Amygdala (tissue), 56 donors: ENCODE measurements at places on chromosomes 3 and 15.
A peak's percentile ranks its signal among the peaks of the same experiment; 100 is the strongest.

DNA sequence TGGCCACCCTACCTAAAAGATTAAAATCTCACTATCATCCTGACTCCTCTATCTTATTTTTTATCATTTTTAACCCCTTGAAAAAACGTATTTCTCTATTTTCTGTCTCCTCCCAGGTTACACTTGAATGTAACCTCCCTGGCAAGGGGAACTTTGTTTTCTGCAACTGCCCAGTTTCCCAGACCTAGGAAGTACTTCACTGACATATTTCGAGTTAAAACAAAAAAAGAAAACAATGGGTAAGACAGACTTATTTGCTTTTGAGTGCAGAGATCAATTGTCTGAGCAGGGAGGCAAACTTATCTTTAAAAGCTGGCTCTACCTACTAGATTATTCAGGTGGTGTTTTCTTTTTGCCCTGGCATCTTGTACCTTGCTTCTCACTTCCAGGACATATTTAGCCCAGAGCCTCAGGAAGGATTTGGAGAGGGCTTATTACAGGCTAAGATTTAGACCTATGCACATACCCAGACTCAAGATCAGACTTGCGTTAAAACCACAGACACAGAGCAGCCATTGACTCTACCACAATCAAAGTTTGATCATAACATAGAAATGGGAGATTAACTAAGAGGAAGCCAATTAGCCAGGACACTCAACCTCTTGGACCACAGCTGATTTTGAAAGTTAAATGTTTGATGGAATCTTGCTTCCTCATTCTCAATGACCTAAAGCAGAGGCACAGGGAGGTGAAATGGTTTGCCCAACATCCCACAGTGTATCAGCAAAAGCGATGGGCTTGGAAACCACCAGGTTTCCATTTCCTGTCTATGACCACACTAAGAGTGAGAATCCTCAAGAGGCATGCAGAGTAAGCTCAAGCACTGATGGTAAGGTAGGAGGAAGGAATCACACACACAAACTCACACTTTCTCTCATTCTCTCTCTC is 169.5 kb upstream of the THBS1 start:
- no peak for DNase-seq

GRCh38 chr15:47484997-47485396 is 232.3 kb upstream of the SEMA6D start:
- DNase-seq = no peak

GRCh38 chr15:77966540-77967234 is 110.8 kb downstream of the TBC1D2B start:
- peak; percentile 16 for DNase-seq

DNA sequence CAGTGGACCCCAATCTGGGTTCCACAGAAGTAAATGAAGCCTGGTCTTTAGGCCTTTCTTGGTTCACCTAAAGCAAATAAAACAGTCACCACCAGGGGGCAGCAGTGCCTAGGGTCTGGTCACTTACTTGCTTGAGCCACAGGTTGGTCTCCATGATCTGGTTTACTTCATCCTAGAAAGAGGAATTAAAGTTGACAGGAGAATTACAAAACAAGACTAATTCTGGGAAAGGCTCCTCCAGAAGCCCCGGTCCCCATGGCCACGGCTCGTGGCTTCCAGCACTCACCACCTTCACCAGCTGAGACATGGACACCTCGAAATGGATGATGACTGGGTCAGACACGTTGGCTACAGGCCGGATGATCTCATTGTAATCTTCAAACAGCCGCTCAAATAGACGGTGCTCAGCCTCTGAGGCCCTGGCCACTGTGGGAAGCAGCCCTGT is 2.3 kb downstream of the CHRNA3 start:
- DNase-seq = peak; percentile 12

GRCh38 chr3:139934613-139935015 is 371 bp upstream of the CLSTN2 start:
- DNase-seq = no peak

GRCh38 chr3:136250903-136251460 is 842 bp downstream of the PCCB start:
- peak; percentile 73 for DNase-seq

DNA sequence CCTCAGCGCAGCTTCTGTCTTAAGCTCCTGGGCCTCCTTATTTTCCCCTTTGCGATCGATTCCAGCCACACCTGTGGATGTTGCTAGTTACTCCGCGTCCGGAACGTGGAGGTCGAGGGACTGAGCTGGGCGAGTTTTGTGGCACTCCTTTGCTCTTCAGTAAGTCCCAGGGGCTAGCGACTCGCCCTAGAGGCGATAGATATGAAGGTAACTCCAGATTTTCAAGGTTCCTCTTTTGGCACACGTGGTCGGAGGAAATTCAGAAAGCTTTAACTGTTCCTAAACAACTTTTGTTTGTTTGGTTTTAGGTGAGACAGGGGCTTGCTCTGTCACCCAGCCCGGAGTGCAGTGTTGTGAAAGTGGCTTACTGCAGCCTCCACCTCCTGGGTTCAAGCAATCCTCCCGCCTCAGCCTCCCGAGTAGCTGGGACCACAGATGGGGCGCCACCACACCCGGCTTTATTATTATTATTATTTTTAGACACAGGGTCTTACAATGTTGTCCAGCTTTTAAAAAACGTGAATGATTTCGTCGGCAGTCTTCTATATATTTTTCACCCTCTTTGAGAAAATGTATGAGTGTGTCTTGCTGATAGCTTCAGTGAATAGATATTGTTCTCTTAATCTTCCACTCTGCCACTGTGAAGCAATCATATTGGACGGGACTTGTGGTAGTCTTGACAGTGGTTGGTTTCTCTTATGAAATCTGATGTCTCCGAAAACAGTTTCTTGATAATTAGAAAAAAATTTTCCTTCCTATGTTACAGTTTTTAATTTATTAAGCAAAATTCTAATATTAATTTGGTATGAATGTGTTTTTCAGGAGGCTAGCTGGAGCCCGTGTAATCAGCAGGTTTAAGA is 785 bp downstream of the MFSD1 start:
- no peak for DNase-seq

- DNase-seq = no peak
Observed at GRCh38 chr15:91345736-91346135, 245.7 kb downstream of the SV2B start.

- DNase-seq = no peak
Observed at GRCh38 chr15:91061997-91062396, 38.1 kb upstream of the SV2B start.

DNA sequence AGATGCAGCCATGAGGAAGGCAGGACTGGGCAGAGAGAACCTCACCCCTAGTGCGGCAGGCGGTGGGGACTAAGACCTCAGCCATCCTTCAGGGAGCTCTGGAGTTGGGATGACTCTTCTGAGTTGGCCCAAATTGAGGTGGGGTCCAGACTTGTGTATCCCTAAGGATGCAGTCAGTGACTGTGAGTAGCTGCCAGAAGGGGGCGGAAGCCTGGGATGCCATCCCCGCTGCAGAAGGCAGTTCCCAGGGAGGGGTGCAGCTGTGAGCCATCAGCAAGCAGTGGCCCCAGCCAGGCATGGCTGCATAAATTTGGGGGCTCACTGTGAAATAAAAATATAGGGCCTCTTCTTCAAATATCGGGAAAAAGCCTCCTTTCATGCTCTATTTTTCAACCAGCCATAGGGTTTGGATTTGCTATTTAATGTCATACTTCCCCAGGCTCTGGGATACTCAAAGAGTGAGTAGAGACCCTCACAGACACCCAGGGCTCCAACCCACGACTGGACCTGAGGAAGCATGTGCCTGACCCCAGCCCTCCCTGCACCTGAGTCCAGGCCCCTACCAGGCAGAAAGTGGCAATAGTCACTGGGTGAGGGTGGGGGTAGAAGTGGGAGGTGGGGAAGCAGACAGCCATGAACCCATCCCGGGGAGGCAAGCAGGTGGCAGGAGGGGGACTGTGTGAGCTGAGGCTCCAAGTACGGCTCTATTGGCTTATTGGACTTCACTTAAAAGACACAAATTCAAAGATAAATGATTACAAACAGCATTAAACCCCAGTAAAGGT is 30.5 kb downstream of the GRK7 start:
- no peak for DNase-seq

DNA sequence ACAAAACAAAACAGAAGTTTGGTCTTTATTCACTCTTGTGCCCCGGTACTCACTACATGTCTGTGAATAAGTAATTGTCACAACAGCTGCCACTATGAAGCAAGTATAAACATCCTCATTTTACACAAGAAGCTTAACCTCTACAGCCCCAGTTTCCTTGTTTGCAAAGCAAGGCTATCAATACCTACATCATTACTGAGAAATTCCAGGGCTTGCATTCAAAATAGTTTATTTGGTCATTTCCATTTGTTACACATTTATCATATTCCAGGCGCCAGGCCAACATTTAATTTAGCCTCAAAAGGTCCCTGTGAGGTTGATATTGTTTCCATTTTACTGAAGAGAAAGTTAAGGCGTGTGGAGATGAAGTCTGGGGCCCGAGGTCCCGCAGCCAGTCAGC is 161.4 kb upstream of the LRTM1 start:
- no peak for DNase-seq

GRCh38 chr15:51266656-51267050 is 71.7 kb downstream of the CYP19A1 start:
- no peak for DNase-seq

GRCh38 chr3:59456852-59457485 is 407.1 kb upstream of the CFAP20DC start:
- DNase-seq = no peak

GRCh38 chr15:94761574-94761973 is 530.2 kb downstream of the MCTP2 start:
- no peak for DNase-seq

GRCh38 chr3:42535981-42536784 is 33.7 kb downstream of the VIPR1 start:
- no peak for DNase-seq

- no peak for DNase-seq
Observed at GRCh38 chr3:4083225-4084015, 219.7 kb upstream of the SETMAR start.

GRCh38 chr3:149801195-149801594 is 8.8 kb upstream of the ANKUB1 start:
- DNase-seq = no peak

GRCh38 chr3:46811615-46812236 is 51.5 kb downstream of the MYL3 start:
- no peak for DNase-seq

GRCh38 chr3:37441689-37442088 is 267.3 kb upstream of the LRRFIP2 start:
- DNase-seq = no peak

DNA sequence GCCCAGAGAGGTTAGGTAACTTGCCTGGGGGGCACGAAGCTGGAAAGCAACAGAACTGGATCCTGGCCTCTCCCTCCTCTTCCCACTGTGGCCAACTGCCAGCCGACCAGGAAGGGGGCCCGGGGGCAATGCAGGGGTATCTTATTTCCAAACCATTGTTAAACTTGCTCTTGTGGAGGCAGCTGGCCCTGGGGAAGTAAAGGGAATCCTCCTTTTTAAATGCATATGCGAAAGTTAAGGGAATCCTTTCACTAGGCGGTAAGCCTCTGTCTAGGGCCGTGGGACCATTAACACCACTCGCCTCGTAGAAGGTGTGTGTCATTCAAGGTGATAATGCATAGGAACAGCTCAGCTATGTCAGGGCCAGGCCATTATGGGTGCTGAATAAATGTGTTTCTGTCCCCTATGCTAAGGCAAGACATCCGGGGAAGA is 68.6 kb downstream of the ST6GAL1 start:
- no peak for DNase-seq

DNA sequence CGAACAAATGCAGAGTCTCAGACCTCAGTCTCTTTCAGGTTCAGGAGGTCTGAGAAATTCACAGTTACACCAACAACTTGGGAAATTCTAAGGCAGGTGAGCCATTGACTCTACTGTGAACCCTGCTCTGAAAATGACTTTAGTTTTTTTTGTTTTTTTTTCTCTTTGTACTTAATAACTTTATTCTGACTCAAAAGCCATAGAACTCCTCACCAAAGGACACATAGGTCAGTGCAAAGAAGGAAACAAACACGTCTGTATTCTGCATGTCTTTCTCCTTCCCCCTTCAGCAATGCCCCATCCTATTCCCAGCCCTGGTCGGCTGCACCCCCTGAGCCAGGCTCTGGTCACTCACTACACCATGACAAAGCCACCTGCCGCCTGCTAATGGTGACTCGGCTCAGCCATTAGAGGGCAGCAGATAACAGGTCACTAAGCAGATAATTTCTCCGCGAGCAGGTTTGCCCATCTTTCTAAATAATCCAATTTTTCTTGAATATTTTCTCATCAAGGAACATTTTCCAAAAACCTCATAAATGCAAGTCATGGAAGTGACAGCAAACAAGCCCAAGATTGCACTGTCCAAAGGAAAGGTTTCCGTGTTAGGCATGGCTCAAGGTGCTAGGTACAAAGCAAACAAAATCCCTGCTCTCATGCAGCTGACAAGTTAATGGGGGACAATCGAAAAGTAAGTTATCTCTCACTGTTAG is 37.7 kb downstream of the TM4SF4 start:
- peak; percentile 53 for DNase-seq

DNA sequence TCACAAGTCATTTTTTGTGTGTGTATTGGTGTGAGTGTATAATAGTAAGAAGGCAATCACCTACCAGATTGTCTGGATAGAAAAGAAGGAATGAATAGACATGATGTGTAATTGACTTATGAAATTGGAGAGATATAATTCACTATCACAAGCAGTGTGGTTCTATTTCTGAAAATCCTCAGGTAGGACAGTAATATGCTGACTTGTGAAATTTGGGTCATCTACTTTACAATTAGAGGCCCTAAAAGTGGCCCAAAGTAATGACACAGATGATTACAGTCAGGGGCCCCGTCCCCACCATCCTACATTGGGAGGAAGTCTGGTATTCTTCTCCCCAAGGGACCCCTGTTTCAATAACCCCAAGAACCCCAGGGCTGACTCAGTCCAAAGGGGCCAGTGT is 73.6 kb upstream of the SELENOK start:
- DNase-seq = no peak

GRCh38 chr15:32885713-32886112 is 167.9 kb downstream of the GREM1 start:
- no peak for DNase-seq

GRCh38 chr15:101458158-101458900 is 31.2 kb downstream of the PCSK6 start:
- no peak for DNase-seq

- DNase-seq = no peak
Observed at GRCh38 chr3:54905261-54905888, 22.5 kb downstream of the LRTM1 start.

DNA sequence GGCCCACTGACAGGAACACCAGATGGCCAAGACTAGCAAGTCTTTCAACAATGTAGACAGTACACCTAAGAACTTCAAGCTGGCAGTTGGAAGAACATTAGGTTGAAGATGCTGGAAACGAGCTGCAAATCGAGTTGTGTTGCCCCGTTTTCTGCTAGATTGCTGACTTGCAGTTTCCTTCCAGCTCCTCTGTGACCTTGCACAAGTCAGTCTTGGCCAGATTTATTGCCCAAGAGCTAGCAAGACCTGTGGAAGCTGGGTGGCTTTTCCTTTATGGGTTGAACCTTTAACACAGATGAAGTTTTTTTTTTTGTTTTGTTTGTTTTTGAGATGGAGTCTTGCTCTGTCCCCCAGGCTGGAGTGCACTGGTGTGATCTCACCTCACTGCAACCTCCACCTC is 2.9 kb upstream of the RBM6 start:
- DNase-seq = no peak
